Suppressor macrophage treated with lipopolysaccharide for 4 hours (primary cell): ENCODE measurements at places on chromosomes 1 and 21.

DNA sequence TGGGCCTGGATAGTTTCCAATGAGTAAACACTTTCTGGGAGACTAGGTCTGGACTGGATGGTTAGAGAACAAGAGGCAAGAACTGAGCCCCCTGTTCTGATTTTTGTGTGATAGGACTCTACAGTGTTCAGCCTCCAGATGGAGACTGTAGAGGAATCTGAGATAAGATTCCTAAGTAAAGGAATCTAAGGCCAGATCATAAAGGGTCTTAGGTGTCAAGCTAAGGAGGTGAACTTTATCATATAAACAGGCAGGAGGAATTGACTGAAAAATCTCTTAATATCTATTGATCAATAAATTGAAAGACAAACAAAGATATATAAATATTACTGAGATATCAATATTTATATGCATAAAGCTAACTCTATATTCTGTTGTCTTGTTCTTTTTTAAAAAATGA lies 449.1 kb upstream of the DAB1 start:
- DNase-seq, result no peak

DNA sequence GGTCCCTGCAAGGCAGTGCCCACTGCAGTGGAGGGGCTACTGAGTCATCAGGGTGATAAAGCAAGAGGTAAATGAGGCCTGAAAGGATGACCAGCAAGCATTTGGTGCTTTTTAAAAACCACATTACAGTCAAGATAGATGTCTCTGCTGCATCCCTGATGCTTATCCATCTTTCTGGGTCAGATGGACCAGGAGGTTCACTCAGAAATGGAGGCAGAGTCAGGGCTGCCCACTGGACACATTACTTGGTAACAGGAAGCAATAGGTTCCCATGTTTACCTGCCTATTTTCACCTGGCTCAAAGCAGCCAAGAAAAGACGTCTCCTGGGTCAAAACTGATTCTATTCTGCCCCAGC lies 3.6 kb downstream of the SPATA46 start:
- no peak for DNase-seq

- peak; percentile 13 for DNase-seq
These were observed 32.9 kb downstream of the GPA33 start for GRCh38 chr1:167057241-167057688.

DNA sequence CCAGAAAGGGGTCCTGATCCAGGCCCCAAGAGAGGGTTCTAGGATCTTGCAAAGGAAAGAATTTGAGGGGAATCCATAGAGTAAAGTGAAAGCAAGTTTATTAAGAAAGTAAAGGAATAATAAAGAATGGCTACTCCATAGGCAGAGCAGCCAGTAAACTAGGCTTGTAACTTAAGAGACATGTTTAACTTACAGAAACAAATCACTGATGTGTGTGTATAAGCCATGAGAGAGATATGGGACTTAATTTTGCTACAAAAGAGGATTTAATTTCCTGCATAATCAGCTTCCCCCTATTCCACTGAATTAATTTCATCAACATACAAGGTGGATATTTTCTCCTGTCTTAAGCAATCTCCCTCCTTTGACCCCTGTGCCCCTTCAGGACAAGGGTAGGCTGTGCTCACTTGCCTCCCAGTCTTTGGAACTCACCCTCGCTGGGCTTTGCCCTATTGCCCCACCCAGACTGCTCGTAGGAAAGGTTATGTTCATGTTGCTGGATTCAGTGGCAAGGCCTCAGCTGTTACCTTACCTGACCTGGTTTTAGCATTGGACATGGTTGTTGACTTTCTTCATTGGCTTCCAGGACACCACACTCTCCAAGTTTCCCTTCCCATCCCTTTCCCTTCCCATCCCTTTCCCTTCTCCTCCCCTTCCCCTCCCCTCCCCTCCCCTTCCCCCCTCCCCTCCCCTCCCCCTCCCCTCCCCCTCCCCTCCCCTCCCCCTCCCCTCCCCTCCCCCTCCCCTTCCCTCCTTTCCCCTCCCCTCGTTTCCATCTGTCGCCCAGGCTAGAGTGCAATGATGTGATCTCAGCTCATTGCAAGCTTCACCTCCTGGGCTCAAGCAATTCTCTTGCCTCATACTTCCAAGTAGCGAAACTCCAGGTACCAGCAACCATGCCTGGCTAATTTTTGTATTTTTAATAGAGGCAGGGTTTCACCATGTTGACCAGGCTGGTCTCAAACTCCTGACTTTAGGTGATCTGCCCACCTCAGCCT lies 44.6 kb downstream of the TBCE start:
- no peak for DNase-seq

DNA sequence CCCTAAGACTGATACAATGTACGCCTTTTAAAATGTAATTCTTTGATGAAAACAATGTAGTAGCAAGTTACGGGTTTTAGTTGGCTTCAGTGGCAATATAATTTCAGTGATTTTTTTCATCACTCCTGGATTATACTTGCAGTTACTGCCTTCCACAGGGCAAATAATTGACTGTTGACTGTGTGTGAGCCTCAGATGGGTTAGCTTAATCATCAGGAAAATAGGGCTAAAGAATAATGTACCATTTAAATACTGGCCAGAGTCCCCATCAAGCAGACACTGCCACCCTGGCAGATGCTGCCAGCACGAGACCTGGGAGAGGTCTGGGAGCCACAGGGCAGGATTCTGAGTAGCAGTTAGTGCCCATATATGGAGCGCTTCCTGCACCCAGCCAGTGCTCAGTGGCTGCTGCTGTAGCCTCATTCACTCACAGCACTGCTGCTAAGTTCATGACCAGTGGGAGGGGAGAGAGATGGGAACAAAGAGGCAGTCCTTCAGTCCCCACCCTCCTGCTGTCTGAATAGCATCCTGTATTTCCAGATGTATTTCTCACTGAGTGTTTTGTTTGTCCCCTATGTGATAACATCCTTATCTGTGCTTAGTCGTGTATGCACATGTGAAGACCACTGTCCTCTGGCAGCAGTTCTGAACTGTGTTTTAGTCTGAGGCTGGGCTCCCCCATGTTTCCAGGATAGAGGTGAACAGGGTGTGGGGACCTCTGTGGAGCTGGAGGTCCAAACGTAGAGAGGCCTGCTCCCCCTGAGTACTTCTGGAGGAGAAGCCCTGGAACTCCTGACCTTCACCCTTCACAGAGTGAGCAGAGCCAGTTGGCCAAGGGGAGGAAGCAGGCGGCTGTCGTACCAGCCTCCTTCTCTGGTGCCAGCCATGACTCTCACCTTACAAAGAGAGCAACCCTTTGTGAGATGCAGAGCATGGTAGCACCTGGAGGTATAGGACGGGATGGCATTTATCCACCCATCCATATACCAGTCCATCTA lies 80.4 kb downstream of the ADARB1 start:
- DNase-seq, result peak; percentile 45

GRCh38 chr1:93807311-93807930 lies 71.6 kb downstream of the DNTTIP2 start:
- no peak for DNase-seq

DNA sequence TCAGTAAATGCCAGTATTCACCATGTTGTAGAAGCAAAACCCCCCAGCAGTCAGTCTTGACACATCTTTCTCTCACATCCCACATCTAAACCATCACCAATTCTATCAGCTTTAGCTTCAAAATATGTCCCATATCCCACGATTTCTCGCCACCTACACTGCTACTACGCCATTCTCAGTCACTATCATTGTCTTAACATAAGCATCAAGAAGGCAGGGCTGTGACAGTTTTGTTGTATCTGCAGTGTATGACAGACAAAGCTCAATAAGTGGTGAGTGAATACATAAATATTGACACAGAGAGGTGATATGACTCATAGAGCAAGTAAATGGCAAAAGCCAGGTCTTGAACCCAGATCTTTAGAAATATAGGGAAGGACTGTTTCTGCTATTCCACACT lies 59.9 kb downstream of the JAK1 start:
- DNase-seq, result no peak
